ENCODE measurements at places on chromosomes 7 and 10.

- no peak for DNase-seq
Observed at GRCh38 chr7:66415659-66416265, 210.6 kb downstream of the TPST1 start.

- DNase-seq = no peak
Observed at GRCh38 chr10:102781921-102782557, 38.3 kb downstream of the WBP1L start.

DNA sequence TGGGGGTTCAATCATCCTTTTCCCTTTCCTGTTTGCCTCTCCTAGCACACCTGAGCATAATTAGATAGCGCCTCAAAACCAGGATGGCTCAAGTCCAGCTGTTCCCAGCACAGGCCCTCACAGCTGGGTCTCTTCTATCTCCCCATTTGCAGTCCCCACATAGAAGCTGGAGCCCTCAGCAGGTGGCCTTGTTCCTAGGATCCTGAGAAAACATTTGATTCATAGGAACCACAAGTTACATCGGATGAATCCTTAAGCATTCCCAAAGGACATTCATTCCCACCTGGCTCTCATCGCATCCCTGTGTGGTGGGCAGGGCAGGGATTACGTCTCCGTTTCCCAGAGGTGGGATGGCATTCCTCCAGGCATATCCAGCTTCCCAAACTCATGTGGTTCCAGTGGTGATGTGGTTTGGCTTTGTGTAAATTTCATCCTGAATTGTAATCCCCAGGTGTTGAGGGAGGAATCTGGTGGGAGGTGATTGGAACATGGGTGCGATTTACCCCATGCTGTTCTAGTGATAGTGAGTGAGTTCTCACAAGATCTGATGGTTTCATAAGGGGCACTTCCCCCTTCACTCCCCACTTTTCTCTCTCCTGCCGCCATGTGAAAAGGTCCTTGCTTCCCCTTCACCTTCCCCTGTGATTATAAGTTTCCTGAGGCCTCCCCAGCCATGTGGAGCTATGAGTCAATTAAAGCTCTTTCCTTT lies 49.8 kb upstream of the LEP start:
- no peak for DNase-seq

- no peak for DNase-seq
Observed at GRCh38 chr10:95394161-95394880, 103.5 kb upstream of the PDLIM1 start.

DNA sequence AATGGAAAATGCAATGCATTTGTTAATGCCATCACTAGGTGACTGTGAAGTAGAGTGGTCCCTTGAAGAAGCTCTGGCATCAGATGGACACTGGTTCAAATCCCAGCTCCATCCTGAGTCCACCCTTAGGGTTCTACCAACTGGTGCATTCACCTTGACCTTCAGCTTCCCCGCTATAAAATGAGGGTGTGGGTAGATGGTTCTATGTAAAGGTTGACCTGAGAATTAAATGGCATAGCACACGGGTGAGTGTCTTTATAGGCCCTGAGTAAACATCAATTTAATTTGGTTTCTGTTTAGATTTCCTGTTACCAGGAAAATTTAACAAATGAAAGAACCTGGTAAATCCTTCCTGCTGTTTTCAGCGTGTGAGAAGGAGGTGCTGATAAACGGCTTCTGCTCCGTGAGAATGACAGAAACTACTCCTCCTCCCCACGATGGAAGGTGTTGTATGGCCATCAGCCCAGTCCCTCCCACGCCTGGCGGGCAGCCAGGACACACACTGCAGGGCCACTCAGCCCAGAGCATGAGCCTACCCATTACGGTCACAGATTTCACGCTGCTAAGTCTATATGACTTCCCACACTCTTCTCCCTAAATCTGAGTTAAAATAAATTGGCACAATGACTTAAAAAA lies 210.1 kb downstream of the TNS3 start:
- no peak for DNase-seq

GRCh38 chr7:12103948-12104347 lies 107.1 kb upstream of the TMEM106B start:
- DNase-seq = no peak

DNA sequence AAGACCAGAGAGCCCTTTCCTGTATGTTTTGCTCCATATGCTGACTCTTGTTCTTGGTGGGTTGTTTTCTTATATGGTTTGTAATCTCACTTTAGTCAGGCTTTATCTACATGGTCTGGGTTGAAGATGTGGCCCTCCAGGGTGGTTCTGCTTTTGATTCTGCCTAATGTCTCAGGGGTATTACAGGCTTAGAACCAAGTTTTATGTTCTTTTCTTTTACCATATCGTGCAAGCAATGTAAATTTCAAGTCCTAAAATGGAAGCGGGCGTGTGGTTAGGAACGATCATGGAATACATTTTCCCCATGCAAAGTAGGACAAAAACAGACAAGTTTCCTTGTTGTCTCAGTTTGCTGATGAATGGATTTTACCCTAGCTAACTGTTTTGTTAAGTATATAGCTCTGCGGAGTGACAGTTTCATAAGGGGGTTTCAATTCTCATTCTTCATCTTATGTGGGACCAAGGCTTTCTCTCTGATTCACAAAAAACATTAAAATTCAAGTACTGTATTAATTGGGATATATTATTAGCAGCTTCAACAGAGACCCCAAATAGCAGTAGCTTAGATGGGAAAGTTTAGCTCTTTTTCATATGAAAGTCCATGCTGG lies 58.7 kb downstream of the MTURN start:
- DNase-seq = no peak

DNA sequence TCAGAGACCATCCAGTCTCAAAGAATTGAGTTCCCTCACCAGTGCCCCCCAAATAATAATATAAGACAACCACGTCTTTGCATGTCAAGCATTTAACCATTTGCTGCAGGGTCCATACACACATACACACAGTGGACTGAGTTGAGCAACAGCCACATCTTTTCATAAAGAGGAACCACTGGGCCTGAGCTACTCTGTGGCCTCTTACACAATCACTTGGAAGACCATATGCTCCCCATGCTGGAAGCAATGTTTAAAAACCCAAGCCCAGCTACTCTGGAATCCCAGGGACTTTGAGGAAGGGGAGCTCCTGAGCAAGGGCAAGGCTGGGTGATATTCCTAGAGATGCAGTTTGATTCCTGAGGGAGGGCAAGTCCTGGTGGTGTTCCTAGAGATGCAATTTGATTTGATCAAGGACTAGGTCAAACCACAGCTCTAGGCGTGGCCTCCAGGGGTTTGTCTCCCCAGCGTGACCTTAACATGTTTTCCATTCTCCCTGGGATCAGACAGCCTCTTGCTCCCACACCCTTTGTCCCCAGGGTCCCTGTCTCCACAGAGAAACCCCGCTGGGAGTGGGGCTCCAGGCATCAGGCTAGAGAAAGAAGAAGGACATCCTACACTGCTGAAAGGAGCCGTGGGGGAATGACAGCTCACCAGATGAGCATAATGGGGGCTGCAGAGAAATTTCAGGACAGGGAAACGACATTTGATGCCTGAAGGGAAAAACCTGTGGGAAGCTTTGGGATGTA lies 376.2 kb upstream of the MGMT start:
- no peak for DNase-seq

GRCh38 chr10:62514079-62514693 lies 140.0 kb downstream of the ZNF365 start:
- no peak for DNase-seq
